Type B pancreatic cell (in vitro differentiated cells): ENCODE measurements at places on chromosomes 16 and 17. TPM values are rescaled to one million over a fixed set of nuclear protein-coding genes. Genes with fewer than 3 reads are reported as not detected.
A peak's percentile ranks its signal among the peaks of the same experiment; 100 is the strongest.

DNA sequence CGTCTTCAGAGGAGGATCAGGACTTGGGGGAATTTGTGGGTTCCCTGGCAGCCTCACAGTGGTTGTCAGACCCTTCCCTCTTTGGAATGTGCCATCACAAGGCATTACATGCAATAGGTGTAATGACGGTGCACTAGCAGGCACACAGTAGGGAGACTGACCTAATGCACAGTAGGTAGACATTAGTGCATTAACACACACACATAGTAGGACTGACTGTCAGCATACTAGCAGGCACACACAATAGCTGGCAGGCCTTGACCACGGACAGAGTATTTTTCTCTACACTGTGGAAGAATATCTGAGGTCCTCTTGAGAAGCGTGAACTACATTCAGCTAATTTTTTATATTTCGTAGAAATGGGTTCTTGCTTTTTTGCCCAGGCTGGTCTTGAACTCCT, 10.9 kb upstream of the UBALD2 start:
- peaks cover 26% of the 10 kb centered on the region for H3K4me1 ChIP-seq
- H3K4me3 ChIP-seq = no peak overlapping the region
- no peak for DNase-seq
- no peaks in the 10 kb centered on the region for H3K36me3 ChIP-seq
- H3K27me3 ChIP-seq = no peaks in the 10 kb centered on the region

GRCh38 chr17:38455288-38455915, 27.1 kb downstream of the ARHGAP23 start:
- peaks cover 41% of the 10 kb centered on the region for H3K27me3 ChIP-seq
- no peak for DNase-seq
- peak overlapping the region; percentile 95 for H3K27ac ChIP-seq
- peaks cover 17% of the 10 kb centered on the region for H3K36me3 ChIP-seq
- H3K4me3 ChIP-seq = peak overlapping the region; percentile 90

- H3K27ac ChIP-seq = no peak overlapping the region
- H3K27me3 ChIP-seq = no peaks in the 10 kb centered on the region
- no peak overlapping the region for H3K4me3 ChIP-seq
- no peak for DNase-seq
- H3K36me3 ChIP-seq = no peaks in the 10 kb centered on the region
Observed at GRCh38 chr17:58452738-58453137, 35.4 kb upstream of the RNF43 start.

DEXI gene
- 36.6 and 37.7 TPM in 2 replicates for total RNA-seq

GRCh38 chr16:85625053-85625452, 11.9 kb downstream of the GSE1 start:
- no peaks in the 10 kb centered on the region for H3K27me3 ChIP-seq
- H3K4me1 ChIP-seq = peaks cover 48% of the 10 kb centered on the region
- peaks cover 9% of the 10 kb centered on the region for H3K36me3 ChIP-seq
- no peak for DNase-seq
- no peak overlapping the region for H3K27ac ChIP-seq

DNA sequence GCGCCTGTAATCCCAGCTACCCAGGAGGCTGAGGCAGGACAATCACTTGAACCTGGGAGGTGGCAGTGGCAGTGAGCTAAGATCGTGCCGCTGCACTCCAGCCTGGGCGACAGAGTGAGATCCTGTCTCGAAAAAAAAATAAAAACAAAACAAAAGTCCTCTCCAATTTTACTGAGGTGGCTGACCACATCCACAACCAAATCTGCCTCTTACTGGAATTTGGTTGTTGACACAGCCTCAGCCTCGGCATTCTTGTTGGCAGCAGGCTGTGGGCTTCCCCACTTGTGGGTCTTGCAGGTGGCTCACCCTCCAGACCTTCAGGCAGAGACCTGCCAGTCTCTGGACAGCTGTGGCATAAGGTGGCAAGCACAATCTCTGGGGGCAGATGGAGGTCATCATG, 15.6 kb downstream of the B4GALNT2 start:
- H3K4me3 ChIP-seq = no peak overlapping the region
- H3K36me3 ChIP-seq = no peaks in the 10 kb centered on the region
- no peak overlapping the region for H3K27ac ChIP-seq
- DNase-seq = no peak
- peaks cover 27% of the 10 kb centered on the region for H3K27me3 ChIP-seq
- H3K4me1 ChIP-seq = no peaks in the 10 kb centered on the region

DNA sequence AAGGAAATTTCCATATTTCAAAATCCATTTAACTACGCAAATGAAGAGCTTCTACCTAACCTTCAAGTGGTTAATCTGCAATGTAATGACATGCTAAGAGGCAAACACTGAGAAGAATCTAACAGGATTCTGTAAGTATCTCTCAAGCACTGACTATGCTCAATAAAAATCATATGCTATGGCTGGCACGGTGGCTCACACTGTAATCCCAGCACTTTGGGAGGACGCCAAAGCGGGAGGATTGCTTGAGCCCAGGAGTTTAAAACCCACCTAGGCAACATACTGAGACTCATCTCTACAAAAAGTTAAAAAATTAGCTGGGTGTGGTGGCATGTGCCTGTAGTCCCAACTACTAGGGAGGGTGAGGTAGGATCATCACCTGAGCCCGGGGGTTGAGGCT, 32.7 kb downstream of the GNA13 start:
- no peaks in the 10 kb centered on the region for H3K27me3 ChIP-seq
- H3K27ac ChIP-seq = no peak overlapping the region
- DNase-seq = no peak
